Upper lobe of right lung (tissue), 1 donor: ENCODE measurements at places on chromosomes 12 and 14.

DNA sequence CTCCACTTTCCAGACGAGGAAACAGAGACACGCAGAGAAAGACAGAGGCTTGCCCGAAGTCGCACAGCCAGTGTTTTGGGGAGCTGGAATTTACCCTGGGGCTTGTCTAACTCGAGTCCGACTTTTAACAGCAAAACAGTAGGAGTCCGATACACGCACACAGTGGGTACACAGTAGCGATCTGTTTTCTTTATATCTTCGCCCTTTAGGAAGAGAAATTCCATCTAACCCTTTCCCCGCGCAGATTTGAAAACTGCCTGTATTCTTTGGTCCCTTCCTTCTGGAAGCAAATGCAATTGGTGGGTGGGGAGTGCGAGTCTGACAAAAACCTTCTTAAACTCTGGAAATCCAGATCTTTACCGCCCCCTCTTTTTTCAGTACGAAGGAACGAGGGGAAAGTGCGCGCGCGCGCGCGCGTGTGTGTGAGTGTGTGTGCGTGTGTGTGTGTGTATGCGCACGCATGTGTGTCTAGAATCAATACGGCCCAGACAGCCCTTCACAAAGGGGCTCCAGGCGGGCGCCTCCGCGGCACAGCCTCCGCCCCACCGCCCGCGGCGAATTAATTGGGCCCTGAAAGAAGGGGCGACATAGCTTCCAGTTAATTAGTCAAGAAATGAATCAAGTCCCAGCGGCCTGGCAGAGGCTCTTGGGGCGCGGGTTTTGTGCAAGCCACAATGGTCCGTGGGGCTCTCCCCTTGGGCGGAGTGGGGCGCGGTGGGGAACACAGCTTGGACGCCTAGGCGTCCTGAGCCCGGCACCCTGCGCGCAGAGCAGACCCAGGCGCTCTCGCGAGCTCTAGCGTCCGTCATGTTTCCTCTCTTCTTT is 14.0 kb upstream of the TBX3 start:
- DNase-seq, result no peak

DNA sequence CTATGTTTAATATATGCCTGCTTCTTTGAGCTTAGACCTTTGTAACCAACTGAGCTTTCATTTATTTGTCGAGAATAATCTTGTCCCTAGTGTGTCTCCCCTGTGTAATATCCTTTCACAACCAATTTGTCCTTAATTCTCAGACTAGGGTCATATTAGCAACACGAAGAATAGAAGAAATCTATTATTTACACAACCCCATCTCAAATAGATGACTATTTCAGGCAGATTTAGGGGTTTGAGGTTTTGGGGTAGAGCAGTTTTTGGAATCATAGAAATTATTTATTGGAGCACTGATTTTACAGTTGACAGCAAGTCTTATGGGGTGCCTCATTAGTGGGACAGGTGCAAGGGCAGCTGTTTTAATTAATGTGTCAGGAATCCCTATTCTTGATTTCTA is 91.2 kb upstream of the ANO4 start:
- no peak for DNase-seq

- no peak for DNase-seq
Observed at GRCh38 chr14:101784631-101785030, 23.1 kb downstream of the PPP2R5C start.

- no peak for DNase-seq
Observed at GRCh38 chr12:122420471-122421162, 1.9 kb downstream of the CLIP1 start.

- DNase-seq, result no peak
Observed at GRCh38 chr12:29883941-29884554, 100.3 kb upstream of the TMTC1 start.

DNA sequence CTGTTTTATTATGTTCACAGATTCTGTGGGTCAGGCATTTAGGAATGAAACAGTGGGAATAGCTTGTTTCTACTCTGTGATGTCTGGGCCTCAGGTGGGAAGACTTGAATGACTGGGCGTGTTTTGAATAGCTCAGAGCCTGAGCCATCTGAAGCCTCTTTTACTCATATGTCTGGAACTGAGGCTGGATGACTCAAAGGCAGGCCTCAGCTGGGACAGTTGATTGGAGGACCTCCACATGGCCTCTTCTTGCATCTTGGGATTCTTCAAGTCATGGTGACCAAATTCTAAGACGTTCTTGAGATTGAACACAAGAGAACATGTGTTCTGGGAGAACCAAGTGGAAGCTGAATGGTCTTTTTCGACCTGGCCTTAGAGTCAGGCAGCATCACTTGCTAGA is 45.8 kb upstream of the TBX3 start:
- DNase-seq, result no peak

DNA sequence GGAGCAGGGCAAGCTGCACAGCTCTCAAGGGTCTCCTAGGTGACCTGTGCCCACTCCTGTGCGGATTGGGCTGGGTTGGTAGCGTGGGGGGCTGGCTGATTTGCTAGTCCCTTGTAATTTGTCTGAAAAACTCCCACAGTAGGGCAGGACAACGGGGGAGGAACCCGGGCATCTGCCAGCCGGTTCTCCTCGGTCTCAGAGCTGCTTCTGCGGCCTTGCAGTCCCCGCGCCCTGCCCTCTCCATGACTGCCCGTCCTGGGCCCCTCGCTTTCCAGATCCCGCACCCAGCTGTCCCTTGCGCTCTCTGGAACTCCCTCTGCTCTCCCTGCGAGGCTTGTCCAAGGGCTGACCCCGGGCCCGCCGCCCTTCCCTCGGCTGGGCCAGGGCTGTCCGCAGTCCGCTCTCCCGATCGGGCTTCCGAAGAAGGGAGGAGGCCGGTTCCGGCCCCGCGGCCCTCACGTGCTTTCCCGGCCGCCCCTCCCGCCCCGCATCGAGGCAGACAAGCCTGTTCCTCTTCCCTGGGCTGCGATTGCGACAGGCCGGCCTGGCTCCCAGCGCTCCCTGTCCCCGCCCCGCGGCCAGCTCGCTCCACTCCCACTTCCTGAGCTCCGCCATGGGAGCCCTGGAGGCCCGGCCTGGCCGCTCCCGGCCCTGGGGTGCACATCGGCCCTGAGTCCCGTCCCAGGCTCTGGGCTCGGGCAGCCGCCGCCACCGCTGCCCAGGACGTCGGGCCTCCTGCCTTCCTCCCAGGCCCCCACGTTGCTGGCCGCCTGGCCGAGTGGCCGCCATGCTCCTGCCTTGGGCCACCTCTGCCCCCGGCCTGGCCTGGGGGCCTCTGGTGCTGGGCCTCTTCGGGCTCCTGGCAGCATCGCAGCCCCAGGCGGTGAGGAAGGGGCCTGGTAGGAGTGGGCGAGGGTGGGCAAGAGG is at the start of gene LTBR:
TSS of gene LTBR (plus strand) at position 591 of the 927 bp plus-strand sequence. CDS start at position 788, 197 bp downstream.
- peak; percentile 99 for DNase-seq

DNA sequence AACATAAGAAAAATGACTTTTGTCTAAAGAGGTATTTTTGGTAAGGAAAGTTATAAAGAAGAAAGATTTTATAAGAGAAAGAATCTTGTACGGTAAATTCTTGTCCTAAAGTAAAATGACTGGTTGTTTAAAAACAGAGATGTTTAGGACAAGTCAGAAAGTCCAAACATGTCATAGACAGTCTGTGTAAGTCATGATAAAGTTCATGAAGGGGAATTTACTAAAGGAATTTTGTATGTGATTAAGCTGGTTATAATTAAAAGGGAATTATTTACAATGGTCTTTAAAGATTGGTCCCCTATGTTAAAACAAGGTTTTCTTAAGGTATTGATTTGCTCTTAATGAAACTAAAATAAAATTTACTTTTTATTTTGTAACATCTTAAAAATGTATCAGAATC is 269.4 kb upstream of the CCDC196 start:
- DNase-seq, result no peak

- no peak for DNase-seq
Observed at GRCh38 chr14:22318951-22319350, 270.1 kb downstream of the DAD1 start.

- no peak for DNase-seq
Observed at GRCh38 chr14:73955674-73956073, 5.6 kb downstream of the COQ6 start.

- no peak for DNase-seq
Observed at GRCh38 chr12:95286713-95287112, 69.1 kb downstream of the VEZT start.

DNA sequence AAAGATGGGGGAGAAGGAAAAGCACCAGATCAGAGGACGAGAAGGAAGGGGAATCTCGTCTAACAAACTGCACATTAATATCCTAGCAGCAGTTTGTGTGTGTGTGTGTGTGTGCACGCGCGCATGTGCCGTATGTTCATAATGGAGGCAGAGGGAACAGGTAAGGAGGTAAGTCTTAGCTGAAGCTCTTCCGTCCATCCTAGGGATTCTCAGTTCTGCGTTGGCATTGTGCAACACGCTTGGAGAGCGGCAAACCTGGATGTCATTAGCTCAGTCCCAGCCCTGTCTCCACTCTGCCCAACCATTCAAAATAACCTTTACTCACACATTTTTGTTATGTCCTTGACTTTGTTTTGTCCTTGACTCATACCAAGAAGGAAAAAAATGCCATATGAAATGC is 1.6 kb upstream of the C1R start:
- DNase-seq, result peak; percentile 42

GRCh38 chr12:128140551-128140950 is 126.4 kb upstream of the TMEM132C start:
- no peak for DNase-seq

GRCh38 chr12:69630191-69630590 is 19.5 kb upstream of the LRRC10 start:
- no peak for DNase-seq

- DNase-seq, result no peak
Observed at GRCh38 chr14:94393474-94393873, 5.1 kb upstream of the SERPINA1 start.

DNA sequence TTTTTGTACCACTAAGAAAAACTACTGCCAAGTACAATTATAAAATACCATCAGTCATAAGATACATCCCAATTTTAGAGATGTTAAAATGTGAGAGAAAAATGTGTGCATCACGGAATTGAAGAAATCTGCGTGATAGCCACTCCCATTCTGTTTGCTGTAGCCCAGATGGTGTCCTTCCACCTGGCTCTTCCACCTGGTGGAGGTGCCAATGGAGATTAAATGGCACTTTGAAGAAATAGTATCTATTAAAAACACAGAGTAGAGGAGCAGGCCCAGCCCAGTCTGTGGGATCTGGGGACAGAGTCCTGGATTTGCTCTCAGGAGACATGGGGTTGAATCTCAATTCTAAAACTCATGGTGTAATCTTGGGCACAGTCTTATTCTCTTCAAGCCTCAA is 35.5 kb downstream of the TSPAN11 start:
- no peak for DNase-seq

- no peak for DNase-seq
Observed at GRCh38 chr12:31813305-31813704, 84.5 kb upstream of the AMN1 start.

GRCh38 chr12:107319533-107320032 is 226.2 kb upstream of the CRY1 start:
- no peak for DNase-seq

DNA sequence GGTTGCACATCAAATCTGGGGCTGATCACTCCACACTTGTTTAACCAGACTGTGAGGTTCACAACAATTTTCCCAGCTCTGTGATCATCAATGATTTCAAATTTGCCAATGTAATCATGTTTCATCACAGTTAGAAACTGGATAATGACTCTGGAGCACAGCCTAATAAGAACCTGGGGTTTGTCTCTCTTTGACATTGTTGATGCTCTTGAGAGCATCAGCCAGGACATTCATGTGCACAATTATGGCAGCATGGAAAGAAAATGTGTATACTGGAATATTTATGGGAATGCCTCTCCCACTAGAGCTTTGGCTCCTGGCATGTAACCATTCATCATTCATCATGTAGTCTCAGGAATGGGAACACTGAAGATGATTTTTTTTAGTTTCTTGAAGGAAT is 47.0 kb downstream of the SIX1 start:
- no peak for DNase-seq

DNA sequence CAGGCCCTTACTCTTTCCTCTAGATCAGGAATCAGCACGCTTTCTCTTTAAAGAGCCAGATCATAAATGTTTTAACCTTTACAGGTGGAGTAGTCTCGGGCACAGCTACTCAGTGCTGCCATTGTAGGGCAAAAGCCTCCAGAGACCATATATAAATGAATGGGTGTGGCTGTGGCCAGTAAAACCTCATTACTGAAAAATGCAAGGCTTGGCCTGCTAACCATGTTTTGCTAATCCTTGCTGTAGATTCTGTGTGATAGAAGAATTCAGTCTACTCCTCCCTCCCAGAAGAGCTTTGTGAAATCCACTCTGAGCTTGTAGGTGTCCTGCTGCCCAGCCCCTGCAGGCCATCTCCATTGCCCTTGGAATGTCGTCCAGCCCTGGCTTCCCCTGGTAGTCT is 58.1 kb downstream of the HSP90AA1 start:
- no peak for DNase-seq
